Glomerular endothelial cell (primary cell): ENCODE measurements at places on chromosomes 13 and 19. TPM values are rescaled to one million over a fixed set of nuclear protein-coding genes. Genes with fewer than 3 reads are reported as not detected.

DNA sequence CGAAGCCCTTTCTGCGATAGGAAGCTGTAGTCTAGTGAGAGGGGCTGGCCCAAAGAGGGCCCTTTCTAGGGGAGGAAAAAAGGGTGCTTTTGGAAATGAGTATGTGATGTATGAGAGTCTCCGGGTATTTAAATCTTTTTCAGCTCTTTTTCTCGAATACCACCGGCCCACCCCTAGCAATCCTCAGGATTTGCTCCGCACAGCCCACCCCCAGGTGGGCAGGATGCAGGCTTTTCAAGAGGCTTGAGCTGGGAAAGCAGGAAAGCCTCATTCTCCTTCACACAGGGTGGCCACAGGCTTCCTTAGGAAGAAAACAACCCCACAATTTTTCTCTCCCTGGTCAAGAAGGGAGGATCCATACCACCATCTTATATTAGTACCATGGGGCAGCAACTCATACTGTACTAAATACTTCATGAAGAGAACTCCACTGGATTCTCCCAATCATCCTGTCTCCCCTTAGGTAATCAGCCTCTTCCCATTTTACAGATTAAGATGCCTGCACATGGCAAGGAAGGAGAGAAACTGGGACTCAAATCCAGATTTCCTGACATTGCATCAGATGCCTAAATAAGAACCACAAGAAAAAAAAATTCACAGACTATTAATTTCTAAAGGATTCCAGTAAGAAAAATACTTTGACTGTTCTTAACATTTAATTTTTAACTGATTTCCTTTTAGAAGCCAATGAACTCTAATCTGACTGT, 84.4 kb downstream of the STK24 start:
- DNase-seq, result no peak

GRCh38 chr13:86757236-86757978, 913.8 kb upstream of the SLITRK5 start:
- no peak for DNase-seq

DNA sequence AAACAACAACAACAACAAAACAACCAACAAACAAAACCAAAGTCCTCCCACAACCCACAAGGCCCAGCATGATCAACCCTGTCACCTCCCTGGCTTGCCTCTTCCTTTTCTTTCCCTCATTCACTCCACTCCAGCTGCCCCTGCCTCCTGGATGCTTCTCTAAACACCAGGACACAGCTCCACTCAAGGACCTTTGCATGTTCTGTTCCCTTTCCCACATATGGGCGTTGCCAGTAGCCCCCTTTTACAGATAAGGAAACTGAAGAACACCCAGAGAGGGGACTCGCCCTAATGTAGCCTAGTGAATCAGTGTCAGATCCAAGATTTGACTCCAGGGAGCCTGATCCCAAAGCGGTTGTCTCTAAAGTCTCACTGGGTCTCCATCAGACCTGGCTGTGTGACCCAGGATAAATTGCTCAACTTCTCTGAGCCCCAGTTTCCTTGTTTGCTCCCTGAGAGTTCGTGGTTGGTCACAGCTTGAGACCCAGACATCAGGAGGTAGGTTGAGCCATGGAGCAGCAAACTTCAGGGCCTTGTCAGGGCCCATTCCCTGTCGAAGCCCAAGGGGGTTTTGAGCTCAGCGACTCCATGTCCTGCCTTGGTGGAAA, 3.0 kb upstream of the DOCK6 start:
- no peak for DNase-seq

The NDUFA13 gene
- total RNA-seq, result 60.2 and 111 TPM in 2 replicates

The FREM2 gene
- under 0.01 TPM in 2 replicates for total RNA-seq

DNA sequence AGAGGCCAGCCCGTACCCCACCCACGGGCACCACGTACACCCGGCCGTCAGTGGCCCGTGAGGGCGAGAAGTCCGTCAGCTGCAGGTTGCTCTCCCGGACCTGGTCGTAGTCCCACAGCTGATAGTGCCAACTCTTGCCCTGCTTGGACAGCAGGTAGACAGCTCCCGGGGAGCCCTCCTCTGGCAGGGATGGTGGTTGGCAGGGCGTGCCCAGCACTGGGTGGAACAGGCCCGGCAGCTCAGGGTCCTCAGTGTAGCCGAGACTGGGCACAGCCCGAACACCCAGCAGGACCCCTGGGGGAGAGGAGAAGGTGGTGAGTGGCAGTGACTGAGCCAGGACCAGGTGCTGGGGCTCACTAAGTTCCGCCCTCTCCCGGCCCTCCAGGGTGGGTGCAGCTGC, 7.8 kb downstream of the ACTMAP start:
- no peak for DNase-seq

DNA sequence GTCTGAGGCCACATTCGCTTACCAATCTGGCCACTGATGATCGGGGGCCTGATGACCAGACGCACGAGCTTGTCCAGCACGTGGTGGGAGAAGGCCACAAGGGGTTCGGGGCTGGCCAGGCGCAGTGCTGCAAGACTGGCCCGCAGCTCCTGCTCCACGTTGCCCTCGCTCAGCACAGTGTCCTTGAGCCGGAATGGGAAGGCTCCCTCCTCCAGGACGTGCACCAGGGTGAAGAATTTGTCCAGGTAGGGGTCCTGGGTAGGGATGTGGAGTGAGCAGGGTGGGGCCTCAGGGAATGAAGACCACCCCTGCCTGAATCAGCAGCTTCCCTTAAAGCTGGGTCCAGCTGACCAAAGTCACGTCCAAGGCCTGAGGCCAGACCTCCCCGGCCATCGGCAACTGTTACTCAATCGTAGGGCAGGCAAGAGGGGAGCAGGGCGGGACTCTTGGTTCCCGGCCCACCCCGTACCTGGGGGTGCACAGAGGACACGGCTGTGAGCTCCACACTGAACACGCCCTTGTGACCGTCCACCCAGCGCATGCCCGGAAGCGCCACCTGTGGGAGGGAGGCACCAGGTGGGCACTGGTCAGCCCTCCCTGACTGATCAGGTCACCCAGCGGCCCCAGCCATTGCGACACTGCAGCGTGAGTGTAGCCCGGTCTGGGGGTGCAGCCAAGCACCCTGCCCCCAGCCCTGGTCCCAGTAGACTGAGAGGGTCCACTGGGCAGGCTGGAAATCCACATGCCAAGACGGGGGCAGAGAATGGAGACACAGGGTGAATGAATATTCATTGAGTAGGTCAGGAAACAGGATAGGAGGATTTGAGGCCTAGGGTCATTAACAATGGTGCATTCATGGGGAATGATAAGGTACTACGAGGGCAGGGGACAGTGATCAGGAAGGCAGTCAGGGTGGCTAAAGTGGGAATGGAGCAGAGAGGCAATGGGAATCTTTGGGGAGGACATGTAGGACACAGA, 2.8 kb upstream of the ANGPTL8 start:
- no peak for DNase-seq

DNA sequence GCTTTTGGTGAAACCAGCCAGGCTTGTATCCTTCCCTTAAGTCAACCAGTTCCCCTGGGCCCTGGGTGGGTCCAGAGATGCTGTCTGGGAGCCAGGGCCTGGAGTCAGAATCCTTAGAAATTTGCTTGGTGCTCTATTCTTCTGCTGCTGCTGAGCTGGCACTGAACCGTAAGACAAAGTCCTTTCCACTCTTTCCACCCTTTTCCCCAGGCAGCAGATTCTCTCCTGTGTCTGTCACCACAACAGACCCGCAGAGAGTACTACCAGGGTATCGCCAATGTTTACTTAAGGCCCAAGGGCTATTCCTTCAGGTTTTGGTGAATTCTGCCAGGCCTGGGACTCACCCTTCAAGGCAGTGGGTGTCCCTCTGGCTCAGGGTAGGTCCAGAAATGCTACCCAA, 12.2 kb downstream of the IFT88 start:
- no peak for DNase-seq

GRCh38 chr19:41298348-41298964, 11.5 kb upstream of the CCDC97 start:
- DNase-seq, result no peak
